Left lung (tissue), 14 donors: ENCODE measurements at places on chromosomes 4 and X. TPM values are rescaled to one million over a fixed set of nuclear protein-coding genes. Genes with fewer than 3 reads are reported as not detected.

SAGE1 gene
- 0.09 TPM for polyA plus RNA-seq

SLC25A4 gene
- polyA plus RNA-seq = 14.8 TPM

IGFBP7 gene
- 363 TPM for polyA plus RNA-seq

CLDN34 gene
- not detected for polyA plus RNA-seq

GRCh38 chrX:151523351-151523750, 40.1 kb upstream of the PASD1 start:
- peak; percentile 62 for DNase-seq

DNA sequence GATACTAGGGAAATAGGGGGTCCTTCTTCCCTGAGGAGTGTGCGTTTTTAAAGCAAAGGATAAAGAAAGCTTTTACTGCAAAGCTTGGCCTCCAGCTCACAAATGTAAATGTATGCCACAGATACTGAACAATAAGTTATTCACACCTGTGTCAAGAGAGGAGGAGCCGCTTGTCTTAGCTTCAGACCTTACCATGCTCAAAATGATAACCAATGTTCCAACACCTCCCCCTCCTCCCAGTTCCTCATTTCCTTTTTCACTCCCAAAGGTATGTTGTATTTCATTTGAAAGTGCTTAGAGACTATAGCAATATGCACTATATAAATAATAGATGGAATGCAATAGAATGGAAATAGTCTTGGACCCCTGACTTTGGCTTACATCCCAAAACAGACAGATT, 47.0 kb upstream of the RAPGEF2 start:
- DNase-seq = no peak

DNA sequence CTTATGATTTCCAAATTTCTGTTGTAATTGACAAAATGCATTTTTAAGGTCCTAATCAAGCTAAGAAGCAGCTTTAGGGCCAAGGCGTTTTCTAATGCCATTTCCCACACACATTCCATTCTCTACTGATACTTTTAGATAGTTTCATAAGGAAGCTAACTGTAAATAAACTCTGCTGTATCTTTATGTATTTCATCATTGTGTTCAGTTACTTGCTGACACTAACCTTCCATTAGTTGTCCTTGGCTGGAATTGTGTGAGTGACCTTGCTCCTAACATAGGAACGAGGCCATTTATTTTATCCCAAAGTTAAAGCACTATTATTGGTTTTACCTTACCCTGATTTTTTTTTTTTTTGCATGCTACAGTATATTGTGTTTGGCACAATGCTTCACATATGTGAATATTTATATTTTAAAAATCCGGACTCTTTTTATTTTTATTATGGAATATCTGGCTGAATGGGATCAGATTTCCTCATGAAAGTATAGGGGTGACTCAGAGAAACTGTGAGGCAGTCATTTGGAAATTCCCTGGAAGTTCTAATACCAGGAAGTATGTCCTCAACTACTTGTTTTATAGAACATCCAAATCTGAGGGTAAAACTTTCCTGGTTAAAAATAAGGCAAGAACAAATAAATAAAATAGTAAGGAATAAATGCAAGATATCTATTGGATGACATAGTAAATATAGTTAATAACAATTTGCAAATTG, 62.7 kb upstream of the SORBS2 start:
- DNase-seq = no peak

DNA sequence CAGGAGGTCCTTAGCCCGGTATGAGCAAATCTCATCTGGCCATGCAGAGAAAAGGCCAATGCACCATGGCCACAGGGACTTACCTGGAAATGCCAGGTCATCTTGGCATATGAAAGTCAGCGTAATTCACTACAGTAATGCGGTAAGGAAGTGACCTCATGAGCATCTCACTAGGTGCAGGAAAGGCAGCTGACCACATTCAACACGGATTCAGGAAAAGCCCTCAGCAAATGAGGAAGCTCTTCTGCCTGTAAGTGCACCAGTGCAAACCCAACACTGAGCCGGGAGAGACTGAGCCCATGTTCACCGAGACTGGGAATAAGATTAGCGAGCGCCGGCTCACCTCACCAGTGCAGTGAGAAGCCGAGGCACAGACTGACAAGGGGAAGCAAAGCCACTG, 23.7 kb downstream of the LRPAP1 start:
- DNase-seq = no peak
